Esophagus squamous epithelium (tissue), 5 donors: ENCODE measurements at places on chromosomes 3 and 15.

GRCh38 chr15:51756482-51756881 is 5.1 kb downstream of the TMOD2 start:
- no peak for DNase-seq

DNA sequence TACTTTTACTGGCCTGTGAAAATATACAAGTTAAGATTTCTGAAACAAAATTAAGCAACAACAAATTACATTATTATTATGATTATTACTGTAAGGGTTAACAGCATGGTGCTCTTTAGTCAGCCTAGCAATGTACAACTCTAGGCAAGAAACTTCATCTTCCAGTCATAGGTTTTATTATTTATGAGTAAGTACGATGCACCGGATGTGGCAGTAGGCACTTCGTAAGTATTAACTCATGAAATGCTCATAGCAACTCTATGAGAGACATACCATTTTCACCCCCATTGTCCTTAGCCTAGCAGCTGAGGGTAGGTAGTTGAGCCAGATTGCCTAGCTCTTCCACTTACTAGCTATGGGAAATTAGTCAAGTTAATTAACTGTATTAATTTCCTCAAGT is 68.0 kb upstream of the PTPRG start:
- DNase-seq: no peak

- DNase-seq: no peak
Measured at GRCh38 chr3:25412269-25412668, 15.8 kb upstream of the RARB start.

DNA sequence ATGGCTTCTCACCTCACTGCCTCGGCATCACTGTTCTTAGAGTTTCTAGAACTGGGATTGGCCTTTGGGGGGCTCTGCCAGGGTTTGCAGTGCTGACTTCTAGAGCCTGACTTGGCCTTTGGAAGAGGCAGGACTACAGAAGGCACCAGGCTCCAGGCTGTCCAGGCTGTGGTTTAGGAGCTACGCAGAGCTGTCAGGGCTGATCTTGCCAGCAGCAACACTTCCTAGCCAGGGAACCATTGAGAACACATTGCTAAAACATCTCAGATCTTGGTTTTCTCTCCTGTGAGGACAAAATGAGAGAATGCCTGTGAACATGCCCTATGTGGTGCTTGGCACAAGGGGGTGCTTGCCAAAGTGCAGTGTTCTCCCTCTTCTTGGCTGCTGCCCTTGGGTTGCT is 34.6 kb upstream of the APEH start:
- DNase-seq: no peak

DNA sequence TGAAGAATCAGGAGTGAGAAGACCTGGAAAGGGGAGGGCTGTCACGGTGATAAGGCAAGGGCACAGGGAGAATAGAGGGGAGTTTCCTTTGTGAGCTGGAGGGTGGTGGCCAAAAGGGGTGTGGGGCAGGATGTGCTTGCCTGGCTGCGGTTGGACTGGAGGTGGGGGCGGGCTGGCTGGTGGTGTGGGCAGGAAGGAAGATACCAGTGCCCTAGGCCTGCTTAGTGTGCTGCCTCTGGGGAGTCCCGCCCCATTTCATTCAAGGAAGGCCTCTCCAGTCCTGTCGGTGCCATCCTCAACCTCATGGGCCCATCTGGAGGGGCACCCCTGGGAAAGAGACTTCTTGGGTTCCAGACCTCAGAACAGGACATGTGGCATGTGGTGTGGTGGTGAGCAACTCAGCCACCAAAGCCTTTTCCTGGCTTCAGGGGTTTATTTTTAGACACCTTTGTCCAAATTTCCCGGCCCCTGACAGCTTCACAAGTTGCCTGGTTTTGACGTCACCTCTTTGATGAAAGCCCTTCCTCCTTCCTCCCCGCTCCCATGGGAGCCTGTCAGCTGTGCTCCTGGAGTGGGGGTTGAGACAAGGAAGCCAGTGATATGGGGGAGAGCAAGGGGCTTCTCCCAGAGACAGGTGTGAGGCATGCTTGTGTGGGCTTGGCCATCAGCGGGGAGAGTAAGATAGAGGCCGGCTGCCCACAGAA is 15.6 kb downstream of the TEX264 start:
- DNase-seq: no peak

DNA sequence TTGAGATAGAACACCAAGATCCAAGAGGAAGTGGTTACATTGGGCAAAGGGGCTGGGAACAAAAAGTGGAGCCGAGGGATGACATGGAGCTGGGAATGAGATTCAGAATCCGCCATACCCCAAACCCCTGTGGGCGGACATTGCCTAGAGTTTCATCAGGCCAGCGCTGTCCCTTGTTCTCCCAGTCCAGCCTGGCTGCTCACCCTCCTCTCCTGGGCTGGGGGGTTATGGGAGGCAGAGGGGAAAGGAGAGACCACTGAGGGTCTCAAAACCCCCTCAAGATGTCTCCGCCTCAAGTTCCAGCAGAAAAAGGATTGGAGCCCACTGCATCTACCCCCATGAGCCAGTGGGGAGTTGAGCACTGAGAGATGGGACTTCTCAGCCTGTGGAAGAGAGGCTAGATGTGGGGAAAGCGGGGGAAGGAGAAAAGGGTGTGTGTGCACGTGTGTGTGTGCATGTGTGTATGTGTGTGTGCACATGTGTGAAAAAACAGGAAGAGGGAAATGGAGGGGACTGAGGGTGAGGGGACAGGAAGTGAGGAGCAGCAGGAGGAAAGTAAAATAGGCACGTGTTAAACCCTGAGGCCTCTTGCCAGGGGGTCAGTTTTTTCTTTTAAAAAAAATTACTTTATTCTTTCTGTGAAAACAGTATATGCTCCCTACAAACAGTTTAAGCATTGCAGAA is 14.3 kb downstream of the GRM2 start:
- DNase-seq: no peak

GRCh38 chr15:66798426-66799061 is 96.5 kb downstream of the SMAD6 start:
- no peak for DNase-seq

DNA sequence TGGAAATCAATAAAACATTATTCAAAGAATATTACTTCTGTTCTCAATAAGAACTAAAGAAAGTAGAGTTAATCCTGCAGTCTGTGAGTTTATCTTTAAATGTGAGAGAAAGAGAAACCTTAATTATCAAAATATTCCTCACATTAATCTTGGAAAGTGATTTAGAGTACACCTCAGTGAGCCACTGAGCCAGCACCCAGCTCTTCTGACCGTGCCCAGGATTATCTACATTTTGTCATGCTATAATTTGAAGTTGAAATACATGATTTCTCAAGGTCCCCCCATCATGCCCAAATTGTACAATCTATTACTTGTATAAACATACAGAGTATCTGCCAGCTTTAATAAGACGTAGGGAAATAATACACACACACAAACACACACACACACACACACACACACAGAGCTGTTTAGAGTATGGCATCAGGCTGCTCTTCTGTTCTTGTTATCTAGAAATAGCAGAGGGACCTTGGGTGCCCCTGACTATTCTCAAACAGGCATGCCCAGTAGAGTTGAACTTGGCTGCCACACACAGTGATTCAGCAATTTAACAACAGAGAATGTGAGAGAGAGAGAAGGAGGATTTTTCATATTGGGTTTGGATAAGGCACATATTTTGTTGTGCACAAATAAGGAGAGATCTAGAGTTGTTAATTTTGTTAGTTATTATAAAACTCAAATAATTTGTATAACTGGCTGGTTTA is 74.4 kb downstream of the P2RY1 start:
- no peak for DNase-seq

GRCh38 chr15:87649175-87649574 is 607.4 kb downstream of the NTRK3 start:
- no peak for DNase-seq

- no peak for DNase-seq
Measured at GRCh38 chr15:47184003-47184907, 533.0 kb upstream of the SEMA6D start.

GRCh38 chr3:38533285-38533976 is 37.3 kb downstream of the EXOG start:
- no peak for DNase-seq

DNA sequence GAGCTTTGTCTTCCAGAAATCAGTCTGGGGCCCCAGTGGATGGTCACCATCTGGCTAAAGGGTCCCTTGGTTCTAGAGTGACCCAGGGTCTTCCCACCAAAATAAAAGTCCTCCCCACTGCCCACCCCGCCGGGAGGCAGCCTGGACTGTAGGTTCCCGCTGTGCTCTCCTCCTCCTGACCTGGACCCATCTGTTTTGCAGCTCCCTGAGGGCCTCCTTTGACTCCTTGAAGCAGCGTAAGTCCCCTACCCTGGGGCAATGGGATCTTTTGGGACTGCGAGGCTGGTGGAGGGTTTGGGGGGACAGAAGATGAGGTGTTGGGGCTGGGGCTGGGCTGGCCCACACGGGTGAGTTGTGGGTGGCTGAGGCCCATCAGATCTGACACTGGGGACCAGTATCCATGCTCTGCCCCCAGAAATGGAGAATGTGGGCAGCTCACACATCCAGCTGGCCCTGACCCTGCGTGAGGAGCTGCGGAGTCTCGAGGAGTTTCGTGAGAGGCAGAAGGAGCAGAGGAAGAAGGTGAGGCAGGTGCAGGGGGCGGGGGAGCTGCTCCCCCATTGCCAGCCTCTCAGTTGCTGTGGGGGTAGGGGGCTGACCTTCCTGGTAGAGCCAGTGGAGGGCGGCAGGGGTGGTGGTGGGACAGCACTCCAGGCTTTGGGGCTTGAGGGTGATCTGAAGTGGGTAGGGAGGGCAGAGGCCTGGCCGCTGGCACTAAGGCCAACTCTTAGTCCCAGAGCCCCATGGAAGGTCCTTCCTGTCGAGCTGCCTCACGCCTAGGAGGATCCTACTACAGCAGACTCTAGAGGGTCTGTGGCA is 30.4 kb downstream of the PSTPIP1 start:
- DNase-seq: no peak

DNA sequence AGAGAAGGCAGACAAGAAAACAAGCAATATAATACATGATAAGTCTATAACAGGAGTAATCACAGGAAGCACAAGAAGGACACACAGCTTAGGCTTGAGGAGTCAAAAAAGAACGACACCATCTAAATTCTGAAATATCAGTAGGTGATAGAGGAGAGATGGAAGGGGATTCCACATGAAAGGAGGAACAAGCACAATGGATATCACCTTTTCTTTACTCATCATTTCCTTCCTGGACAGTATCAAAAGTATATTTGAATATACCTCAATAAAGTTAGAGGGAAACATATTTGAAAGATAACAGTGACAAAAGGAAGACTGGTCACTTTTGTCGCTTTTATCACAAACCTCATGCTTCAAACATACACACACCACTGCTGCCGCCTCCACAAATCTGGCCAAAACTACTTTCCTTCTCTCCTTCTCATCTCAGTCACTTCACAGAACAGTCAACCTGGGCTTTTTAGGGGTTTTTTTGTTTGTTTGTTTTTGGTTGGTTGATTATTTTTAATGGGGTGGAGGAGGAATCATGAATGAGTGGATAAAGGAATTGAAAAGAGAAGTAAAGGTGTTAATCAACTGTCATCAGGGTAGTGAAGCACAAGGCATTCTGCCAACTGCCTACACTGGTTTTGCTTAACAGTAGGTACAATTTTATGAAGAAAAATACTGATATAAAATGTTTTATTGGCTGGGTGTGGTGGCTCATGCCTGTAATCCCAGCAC is 18.5 kb downstream of the DENND4A start:
- no peak for DNase-seq

DNA sequence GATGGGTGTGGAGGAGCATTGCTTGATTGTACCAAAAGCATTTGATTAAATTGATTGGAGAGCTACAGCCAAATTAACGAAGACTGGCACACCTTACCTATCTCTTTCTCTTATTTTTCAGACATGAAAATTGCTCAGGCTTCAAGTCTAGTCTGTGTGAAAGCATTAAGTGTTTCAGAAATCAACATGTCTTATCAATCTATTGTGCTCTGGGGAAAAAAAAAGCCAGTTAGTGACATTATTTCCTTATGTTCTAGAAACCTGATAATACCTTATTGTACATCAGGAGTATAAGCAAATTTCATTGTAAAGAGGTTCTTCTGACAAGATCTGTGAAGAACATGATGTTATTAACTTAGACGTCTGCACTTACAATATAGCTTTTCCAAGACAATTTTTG is 465.2 kb downstream of the IL5RA start:
- no peak for DNase-seq

- no peak for DNase-seq
Measured at GRCh38 chr3:122697952-122698620, 17.4 kb downstream of the PARP14 start.

DNA sequence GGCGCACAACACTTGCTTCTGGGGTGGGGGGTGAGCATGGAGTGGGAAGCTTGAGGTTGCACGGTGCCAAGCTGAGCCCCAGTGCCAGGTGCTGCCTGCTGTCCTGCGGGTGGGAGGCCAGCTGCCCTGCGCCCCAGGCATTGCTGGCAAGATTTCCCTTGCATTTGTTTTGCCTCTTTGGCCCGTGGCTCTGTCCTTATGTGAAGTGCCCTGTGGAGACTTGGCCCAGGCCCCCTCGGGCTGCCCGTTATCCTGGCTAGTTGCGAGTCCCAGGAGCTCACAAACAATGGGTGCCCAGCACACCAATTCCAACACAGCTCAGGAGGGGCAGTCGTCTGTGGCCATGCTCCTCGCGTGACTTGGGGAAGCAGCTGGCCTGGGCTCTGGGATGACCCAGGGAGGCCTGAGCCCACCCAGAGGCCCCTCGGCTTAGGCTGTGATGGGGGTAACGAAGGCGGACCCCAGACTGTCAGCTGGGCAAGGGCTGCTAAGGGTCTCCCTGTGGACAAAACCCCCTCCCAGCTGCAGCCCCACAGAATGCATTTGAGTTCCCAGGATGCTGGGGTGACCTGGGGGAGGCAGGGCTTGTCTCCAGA is 5.9 kb downstream of the C3orf22 start:
- no peak for DNase-seq

- no peak for DNase-seq
Measured at GRCh38 chr3:79767905-79768267, at the start of gene ROBO1. TSS of gene ROBO1 (minus strand) at chr3:79767998.

DNA sequence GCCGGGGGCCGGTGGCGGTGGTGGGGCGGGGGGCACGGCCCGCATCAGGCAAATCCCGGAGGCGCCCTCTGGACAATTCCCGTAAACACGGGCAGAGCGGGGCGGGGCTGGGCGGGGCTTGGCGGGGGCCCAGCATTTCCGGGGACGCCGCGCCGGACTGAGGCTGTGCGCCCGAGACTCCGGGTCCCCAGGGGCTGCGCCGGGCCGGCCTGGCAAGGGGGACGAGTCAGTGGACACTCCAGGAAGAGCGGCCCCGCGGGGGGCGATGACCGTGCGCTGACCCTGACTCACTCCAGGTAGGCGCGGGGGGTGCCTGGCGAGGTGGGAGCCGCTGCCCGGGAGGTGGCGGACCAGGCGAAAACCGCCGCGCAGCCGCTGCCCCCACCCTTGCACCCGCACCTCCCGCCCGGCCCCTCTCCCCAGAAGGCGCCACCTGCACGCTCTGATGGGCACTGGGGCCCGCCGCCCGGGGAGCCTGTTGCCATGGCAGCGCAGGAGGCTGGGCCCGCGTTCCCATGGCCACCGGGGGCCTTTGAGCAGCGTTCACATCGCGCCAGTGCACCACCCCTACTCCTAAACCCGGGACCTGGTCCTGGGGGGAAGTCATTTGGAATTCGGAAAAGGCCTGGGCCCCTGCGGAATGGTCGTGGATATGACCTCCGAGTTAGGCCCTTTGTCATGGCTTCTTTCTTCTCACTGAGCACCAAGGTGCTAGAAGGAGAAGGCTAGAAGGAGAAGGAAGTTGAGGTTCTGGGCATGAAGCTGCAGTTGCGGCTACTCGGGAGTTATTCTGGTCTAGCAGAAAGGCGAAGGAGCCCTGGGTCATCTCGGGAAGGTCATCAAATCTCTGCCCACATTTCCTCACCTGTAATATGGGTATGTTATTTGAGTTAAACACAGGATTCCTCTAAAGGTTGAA is 16.1 kb upstream of the SEMA4B start:
- DNase-seq: peak; percentile 34

- no peak for DNase-seq
Measured at GRCh38 chr15:72229947-72230196, 1.1 kb downstream of the PKM start.
